ENCODE measurements at places on chromosomes 16 and 17.
A peak's percentile ranks its signal among the peaks of the same experiment; 100 is the strongest.

GRCh38 chr16:75307506-75307905 lies 56.1 kb upstream of the BCAR1 start:
- no peak for DNase-seq

- no peak for DNase-seq
These were observed 67.6 kb upstream of the CACNG5 start for GRCh38 chr17:66767154-66767933.

DNA sequence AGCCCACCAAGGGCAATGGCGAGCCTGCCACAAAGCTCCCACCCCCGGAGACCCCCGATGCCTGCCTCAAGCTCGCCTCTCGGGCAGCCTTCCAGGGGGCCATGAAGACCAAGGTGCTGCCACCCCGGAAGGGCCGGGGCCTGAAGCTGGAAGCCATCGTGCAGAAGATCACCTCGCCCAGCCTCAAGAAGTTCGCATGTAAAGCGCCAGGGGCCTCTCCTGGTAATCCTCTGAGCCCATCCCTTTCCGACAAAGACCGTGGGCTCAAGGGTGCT lies 40.1 kb downstream of the SREBF1 start:
- no peak for DNase-seq

GRCh38 chr16:77262971-77263370 lies 63.8 kb downstream of the SYCE1L start:
- DNase-seq = no peak

GRCh38 chr16:51442141-51442870 lies 291.2 kb upstream of the SALL1 start:
- DNase-seq = no peak

GRCh38 chr17:13429201-13429600 lies 172.5 kb downstream of the HS3ST3A1 start:
- no peak for DNase-seq

DNA sequence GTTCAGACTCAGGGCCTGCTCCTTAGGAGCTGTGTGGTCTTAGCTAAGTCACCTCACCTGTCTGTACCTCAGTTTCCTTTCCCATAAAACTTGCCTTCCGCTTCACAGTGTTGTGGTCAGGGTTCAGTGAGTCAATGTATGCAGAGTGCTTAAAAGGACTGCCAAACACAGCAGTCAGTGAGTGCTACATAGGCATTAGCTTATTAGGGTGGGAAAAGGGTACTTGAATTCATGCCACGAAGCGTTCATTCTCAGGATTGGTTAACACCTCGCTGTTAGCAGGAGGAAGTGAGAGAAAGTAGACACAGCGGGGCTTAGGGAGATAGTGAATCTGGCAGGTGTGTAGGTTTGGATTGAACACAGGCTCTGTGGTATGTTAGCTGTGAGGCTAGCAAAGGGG lies 155.2 kb downstream of the SHISA9 start:
- no peak for DNase-seq

- DNase-seq = no peak
These were observed 85.7 kb downstream of the CDYL2 start for GRCh38 chr16:80718480-80719220.

- DNase-seq = no peak
These were observed 601 bp downstream of the PHKB start for GRCh38 chr16:47461598-47462266.

- DNase-seq = no peak
These were observed 191.1 kb upstream of the TBX2 start for GRCh38 chr17:61208301-61209105.

DNA sequence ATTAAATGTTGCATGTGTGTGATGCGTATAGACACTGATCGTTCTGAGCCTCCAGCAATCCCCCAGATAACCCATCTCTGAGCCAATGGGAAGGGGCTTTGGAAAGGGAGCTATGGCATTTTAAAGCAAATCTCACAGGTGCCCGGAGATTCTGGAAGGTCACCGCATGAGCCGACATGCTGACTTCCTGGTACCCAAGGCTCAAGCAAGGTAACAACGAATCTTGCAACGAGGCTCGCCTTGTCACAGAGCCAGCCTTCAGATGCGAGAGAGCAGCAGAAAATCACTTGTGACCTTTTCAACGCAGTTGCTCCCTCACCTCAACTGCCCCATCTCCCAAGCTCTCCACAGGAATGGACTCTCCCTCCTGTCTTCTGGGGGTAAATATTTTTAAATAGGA lies 154.8 kb upstream of the CDH5 start:
- DNase-seq = no peak

DNA sequence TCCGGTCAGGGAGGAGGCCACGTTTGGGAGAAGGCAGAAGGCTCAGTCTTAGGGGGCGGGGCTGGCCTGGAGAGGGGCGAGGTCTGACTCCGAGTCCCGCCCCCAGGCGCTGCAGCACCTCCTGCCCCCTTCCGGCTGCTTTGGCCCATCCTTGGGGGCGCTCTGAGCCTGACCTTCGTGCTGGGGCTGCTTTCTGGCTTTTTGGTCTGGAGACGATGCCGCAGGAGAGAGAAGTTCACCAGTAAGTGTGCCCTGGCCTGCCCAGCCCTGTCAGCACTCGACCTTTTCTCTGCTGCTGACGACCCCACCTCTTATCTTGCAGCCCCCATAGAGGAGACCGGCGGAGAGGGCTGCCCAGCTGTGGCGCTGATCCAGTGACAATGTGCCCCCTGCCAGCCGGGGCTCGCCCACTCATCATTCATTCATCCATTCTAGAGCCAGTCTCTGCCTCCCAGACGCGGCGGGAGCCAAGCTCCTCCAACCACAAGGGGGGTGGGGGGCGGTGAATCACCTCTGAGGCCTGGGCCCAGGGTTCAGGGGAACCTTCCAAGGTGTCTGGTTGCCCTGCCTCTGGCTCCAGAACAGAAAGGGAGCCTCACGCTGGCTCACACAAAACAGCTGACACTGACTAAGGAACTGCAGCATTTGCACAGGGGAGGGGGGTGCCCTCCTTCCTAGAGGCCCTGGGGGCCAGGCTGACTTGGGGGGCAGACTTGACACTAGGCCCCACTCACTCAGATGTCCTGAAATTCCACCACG lies 1.5 kb downstream of the TNFRSF12A start:
- peak; percentile 72 for DNase-seq

GRCh38 chr16:78770353-78771091 lies 671.1 kb downstream of the WWOX start:
- peak; percentile 73 for DNase-seq

DNA sequence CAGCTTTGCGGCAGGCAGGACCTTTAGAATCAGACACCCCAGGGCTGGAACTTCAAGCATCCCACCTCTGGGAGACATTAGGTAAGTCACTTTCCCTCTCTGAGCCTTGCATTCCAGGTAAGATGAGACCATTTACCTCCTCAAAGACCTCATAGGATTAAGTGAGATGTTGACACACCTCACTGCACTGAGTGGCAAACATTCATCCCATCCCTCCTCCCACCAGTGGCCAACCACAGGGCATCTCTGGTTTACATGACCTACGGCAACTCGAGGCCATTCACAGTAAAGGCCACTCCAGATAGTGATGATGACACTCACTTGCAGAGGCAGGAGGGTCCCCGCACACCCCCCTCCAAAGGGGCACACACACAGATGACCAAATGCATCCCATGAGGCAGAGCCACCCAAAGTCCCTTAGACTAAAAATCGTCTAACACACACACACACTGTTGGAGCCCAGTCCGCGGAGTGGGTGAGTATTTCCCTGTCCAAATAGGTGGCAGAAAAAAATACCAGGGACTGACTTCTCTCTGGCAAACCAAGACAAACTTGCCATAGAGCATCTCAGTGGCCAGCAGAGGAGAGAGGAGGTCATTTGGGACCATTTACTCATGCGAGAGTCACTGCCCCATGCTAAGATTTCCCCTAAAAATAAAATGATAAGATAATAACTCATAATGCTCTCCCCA lies 454.9 kb downstream of the SOX9 start:
- DNase-seq = no peak

DNA sequence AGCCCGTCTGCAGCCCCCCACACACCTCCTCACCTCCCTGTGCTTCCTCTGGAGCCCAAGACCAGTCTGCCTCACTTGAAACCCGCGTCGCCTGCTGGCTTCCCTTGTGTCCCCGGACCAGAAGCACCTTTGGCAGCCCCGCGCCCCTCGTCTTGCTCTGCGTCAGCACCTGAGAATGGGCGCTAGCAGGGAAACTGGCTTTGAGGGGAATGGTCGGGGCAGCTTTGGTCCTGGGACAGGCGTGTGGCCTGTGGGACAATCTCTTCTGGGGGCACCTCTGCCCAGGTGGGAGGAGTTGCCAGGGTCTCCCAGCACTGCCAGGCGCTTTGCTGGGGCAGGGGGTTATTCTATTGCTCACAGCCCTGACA lies 3.6 kb upstream of the MAFG start:
- no peak for DNase-seq

DNA sequence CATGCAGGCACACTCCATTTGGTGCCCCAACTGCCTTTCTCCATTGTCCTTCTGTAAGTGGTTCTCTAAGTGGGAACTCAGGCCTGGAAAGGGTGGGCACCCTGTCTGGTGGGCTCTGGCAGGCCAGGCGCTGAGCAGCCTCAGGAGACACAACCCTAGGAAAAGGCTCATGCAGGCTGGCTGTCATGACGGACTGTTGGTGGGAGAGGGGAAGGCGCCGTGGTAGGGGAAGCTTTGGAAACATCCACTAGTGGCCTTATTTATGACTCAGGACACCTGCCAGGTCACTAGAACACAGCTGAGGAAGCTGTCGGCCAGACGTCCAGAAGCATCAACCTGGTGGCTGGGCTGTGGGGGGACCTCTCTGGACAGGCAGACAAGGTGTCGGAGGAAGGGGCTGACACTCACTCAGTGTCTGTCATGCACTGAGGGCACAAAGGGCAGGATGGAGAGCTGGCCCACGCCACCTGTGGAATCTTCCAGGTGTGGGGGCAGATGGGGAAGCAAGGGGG lies 216.0 kb downstream of the SEC14L1 start:
- DNase-seq = no peak

DNA sequence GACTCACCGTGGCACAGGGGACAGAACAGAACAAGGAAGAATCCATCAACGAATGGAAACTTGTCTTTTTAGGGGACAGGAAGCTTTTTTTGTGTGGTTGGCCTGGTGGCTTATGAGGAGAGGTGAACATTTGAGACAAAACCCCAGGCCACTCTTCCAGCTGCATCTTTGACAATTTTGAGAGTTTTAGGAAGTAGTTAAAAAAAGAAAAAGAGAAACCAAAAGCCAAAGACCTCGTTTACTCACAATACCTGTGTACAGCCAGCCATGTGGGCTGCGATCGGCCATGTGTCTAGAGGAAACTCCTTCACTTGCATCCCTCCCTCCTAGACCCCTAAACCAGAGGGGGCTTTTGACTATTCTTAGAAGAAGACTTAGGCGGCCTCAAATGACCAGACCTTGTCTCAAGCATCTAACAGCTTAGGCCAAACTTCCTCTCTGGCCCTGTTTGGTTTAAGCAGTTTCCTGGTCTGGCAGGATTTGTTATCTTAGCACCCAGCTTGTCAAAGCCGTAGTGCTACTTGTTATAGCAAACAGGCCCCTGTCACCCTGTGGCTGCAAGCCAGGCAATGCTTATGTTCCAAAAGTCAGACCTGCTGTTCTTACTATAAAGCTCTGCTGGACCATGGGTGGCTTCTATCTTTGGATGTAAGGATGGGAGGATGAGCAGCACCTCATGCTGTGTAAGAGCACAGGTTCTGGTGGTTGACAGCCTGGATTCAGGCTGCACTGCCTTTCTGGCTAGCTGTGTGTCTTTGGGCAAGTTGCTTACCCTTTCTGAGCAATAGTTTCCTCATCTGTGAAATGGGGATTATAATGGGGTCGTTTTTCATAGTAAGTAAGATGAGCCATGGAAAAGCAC lies 17.7 kb downstream of the KSR1 start:
- DNase-seq = peak; percentile 43

GRCh38 chr17:16353317-16354174 lies at the start of gene CENPV:
TSS of gene CENPV (minus strand) at chr17:16353469. CDS start at chr17:16353436, 33 bp downstream.
- DNase-seq = peak; percentile 40

DNA sequence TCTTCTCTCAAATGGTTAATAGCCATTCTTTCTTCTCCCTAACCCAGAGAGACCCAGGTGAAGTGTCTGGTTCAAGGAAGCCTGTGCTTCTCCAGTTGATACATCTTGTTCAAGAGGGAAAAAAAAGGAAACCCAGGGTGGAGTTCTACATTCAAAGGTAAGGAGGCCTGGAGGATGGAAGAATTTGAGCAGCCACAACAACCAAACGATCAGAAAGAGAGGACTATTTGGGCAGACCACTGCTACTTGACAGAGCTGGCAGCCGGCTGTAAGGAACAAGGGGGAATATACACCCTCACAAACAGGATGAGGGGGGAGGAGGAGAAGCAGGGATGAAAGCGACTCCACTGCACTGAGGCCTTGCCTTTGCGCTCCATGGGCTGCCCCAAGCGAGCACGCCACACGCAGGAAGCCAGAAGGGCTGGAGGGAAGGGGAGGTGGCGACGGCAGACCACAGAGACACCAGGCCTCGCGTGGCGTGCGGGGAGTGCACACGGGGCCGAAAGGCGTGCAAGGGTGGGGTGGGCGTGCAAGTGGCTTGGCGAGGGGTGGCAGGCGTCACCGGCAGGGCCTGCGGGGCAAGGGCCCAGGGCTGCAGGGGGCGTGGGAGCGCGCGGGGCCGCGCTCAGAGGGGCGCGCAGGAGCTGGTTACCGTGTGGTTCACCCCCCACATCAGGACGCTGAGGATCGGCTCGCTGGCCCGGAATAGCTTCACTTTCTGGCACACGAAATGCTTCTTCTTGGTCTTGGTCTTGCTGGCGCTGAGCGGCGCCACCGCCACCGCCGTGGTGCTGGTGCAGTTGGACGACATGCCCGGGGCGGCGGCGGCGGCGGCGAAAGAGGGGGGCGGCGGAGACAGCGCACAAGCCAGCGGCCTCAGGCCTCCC lies 499 bp downstream of the PIP4K2B start:
- DNase-seq = peak; percentile 1

GRCh38 chr17:71649941-71650350 lies 470.9 kb upstream of the SOX9 start:
- DNase-seq = no peak

GRCh38 chr16:47716571-47716970 lies 255.4 kb downstream of the PHKB start:
- DNase-seq = no peak

DNA sequence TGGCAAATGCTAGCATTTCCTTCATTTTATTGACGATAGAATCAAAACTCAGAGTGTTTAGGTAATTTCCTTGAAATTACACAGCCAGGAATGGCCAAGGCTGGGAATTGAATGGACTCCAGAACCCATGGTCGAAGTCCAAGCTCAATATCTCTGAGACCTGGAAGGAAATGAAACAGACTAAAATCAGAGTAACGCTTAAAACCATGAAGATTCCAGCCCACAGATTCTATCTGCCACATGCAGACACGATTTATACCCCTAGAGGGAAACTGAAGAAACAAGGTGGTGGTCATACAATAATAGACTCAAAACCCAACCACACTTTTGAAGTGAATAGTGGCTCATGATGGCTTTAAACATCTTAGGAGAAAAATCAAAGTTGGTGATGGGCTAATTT lies 95.6 kb downstream of the PRKCA start:
- no peak for DNase-seq

GRCh38 chr16:77850636-77851333 lies 62.4 kb downstream of the VAT1L start:
- DNase-seq = no peak

- DNase-seq = peak; percentile 16
These were observed 7.9 kb upstream of the SLFN14 start for GRCh38 chr17:35568561-35568960.

- DNase-seq = peak; percentile 47
These were observed 28.8 kb downstream of the DYNLRB2 start for GRCh38 chr16:80569440-80570105.

All from stimulated activated CD4-positive, alpha-beta T cell treated with anti-CD3 and anti-CD28 coated beads, Interleukin-15, amount 100 ng/mL, for 1 hour (primary cell).